ENCODE measurements at places on chromosomes 3 and 15. TPM values are rescaled to one million over a fixed set of nuclear protein-coding genes. Genes with fewer than 3 reads are reported as not detected.

The SCAMP5 gene
- 5.8 TPM for total RNA-seq

DNA sequence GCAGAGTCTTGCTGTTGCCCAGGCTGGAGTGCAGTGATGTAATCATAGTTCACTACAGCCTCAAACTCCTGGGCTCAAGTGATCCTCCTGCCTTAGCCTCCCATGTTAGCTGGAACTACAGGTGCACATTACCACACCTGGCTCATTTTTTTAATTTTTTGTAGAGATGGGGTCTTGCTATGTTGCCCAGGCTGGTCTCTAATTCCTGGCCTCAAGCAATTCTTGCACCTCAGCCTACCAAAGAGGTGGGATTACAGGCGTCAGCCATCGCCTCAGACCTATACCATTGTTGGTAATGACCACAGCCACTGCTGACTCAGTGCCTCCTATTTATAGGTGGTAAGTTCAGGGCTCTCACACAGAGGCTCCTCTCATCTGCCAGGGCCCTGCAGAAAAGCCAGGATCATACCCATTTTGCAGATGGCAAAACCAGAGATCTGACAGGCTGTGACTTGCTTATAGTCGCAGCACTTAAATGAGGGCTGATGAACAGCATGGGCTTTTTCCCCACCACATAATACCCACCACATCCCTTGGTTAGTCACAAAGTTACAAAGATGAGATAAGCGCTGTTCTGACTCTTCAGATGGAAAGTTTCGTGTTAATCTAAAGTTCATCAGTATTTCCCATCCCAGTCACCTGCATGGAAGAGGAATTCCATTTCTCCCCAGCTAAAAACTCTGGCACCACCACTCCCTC lies 21.8 kb upstream of the SPATA12 start:
- DNase-seq: no peak

DNA sequence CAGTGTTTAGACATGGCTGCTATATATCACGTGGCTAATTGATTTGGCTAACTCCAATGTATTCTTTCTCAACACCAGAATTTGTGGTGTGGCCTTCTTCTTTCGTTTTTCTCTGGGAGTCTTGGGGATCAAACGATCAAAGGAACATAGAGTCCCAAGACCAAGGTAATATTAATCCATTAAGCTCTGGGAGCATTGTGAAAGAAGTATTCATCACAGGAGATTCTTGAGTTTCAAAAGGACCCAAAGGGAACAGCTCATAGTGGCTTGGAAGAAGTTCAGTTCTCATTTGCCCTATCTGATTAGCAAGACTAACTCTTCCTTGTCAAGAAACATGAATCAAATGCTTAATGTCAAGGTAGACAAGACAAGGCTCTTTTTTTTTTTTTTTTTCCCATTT lies 32.9 kb upstream of the TICRR start:
- no peak for DNase-seq

The THBS1 gene
- total RNA-seq: 55.2 TPM

GRCh38 chr3:60746043-60746638 lies 505.1 kb downstream of the FHIT start:
- DNase-seq: no peak

GRCh38 chr15:40088929-40089755 lies 19.5 kb downstream of the BMF start:
- DNase-seq: peak; percentile 69

Measured in cardiac muscle cell (in vitro differentiated cells and primary cell).